ENCODE measurements at places on chromosomes 11 and 22.

- DNase-seq, result no peak
Measured at GRCh38 chr11:110152199-110152598, 59.0 kb downstream of the ZC3H12C start.

GRCh38 chr22:29275819-29276565, 7.9 kb downstream of the EWSR1 start:
- no peak for DNase-seq

GRCh38 chr11:79663017-79663416, 222.2 kb upstream of the TENM4 start:
- DNase-seq, result no peak

- DNase-seq, result no peak
Measured at GRCh38 chr11:100932474-100933100, 197.0 kb downstream of the PGR start.

- DNase-seq, result no peak
Measured at GRCh38 chr11:111397034-111397433, 18.0 kb upstream of the POU2AF1 start.

- DNase-seq, result no peak
Measured at GRCh38 chr11:63532799-63533475, 3.7 kb upstream of the PLAAT4 start.

DNA sequence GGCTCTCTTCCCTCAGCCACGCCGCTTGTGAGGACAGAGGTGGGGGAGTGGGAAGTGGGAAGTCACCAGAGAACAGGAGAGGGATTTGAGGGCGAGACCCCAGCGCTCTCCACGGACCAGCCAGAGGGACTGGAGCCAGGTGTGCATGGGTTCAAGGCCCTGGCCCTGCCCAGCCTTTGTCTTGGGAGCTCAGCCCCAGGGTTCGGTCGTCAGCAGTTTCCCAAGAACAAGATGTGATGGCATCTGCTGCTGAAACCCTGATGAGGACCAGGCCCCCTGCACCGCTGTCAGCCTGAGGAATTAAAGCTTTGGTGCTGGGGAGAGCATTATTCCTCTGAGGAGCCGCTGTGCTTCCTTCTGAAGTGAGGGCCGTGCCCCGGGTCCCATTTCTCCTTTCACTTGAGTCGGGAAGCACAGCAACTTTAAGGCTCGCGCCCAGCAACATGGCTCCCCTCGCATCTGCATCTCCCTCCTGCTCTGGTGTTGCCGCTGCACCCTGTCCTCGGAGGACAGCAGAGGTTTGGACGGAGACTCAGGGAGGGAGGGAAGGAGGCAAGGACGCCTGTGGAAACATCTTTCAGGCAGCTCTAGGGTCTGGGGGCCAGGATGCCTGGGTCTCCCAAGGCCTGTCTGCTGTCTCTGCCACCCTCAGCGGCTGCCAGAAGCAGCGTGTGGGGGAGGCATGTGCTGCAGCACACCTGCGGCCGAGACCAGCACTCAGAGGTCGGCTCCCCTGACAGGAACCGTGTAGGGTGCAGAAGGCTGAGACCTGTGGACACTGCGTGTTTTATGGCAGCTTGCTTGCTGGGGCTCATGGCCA, 3.8 kb downstream of the IFITM5 start:
- DNase-seq, result peak; percentile 10

GRCh38 chr22:46012182-46012880, 35.4 kb upstream of the WNT7B start:
- no peak for DNase-seq

GRCh38 chr11:120117991-120118390, 19.9 kb downstream of the TRIM29 start:
- DNase-seq, result no peak

DNA sequence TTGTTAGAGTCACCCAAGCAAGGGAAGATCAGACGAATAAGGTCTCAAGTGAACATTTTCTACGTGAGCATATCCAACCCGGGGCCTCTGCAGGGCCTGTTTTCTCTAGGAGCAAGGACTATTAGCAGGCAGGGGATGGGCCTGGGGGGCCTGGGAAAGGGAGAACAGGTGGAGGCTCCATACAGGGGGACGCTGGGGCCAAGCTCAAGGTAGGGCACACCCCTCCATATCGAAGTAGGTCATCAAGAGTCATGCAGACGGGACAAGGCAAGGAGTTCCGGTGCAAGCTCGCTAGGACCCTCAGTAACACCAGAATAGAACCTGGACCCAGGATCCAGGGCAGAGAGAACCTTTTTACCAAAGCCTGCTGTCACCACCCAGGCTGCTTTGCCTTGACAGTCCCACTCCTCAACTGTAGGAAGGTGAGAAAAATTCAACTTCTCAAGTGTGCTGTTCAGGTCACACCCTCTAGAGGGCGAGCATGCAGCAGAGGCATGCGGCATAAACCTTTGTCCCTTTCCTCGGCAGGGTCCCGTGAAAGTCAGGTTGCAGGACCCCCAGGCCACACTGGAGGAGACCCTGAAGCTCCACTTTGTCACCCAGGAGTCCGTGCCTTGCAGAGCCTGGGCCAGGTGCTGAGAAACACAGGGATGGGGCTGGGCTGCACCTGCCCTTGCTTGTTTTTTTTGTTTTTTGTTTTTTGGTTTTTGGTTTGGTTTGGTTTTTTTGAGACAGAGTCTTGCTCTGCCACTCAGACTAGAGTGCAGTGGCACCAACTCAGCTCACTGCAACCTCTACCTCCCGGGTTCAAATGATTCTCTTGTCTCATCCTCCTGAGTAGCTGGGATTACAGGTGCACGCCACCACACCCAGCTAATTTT, 8.6 kb upstream of the APOBEC3B start:
- DNase-seq, result peak; percentile 51

- DNase-seq, result no peak
Measured at GRCh38 chr22:29352778-29353177, 35.6 kb downstream of the AP1B1 start.

DNA sequence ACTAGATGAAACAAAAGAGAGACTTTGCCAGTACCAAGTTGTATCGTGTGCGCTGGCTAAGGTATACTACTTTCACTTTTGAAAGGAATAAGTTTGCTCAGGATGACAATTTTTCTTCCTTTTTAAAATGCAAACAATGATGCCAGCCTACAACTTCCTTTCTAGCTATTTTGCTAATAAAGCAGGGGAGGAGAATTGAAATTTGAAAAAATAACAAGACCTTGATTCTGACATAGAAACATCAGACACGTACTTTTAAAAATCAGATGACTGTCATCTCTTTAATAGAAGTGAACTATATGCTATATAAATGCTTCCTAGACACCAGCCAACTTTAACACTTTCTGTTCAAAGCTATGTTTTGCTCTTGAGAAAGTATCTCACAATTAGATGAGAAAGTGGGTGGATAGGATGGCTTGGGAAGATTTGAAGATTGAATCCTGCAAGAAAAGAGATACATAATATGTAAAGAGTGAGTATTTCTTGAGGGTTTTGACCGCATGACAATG, 41.7 kb upstream of the BLID start:
- no peak for DNase-seq

GRCh38 chr11:12185106-12185690, 74.8 kb downstream of the MICAL2 start:
- no peak for DNase-seq

DNA sequence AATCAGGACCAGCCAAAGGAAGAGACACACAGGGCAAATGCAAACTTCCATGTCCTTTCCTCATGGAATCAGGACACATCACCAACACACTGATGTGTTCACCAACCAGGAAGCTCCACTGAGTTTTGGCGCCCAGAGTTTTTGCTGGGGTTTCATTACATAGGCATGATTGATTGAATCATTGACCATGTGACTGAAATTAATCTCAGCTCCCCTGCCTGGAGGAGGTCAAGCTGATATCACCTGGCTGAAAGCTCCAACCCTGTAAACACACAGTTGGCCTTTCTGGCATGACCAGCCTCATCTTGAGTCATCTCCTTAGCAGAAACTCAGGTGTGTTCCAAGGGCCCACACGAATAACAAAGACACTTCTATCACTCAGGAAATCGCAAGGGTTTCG, 133.2 kb downstream of the TRIM29 start:
- DNase-seq, result no peak

DNA sequence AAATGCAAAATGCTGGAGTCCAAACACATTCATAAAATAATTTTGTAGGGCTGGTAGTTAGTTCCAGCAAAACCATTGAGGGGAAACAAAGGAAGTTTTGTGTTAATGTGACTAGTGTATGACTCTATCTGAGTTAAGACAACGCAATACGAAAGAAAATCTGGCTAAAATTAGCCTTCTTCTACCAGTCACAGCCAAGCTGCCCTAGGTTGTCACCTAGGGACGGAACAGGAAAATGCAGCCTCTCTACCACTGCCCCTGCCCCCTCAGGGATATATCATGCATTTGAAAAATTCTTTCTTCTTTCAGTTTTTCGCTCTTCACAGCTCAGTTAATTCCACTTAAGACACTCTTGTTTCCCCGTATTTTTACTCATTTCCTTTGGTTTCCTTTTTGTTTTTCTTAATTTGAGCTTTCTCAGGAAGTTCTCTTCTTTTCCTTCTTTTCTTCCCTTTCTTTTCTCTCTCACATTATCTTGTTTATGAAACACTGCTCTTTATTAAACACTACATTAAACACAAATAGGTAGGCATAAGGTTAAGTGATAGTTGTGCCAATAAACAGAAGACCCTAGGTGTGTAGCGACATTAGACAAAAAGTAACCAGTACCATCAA, 30.6 kb downstream of the KIRREL3 start:
- no peak for DNase-seq

DNA sequence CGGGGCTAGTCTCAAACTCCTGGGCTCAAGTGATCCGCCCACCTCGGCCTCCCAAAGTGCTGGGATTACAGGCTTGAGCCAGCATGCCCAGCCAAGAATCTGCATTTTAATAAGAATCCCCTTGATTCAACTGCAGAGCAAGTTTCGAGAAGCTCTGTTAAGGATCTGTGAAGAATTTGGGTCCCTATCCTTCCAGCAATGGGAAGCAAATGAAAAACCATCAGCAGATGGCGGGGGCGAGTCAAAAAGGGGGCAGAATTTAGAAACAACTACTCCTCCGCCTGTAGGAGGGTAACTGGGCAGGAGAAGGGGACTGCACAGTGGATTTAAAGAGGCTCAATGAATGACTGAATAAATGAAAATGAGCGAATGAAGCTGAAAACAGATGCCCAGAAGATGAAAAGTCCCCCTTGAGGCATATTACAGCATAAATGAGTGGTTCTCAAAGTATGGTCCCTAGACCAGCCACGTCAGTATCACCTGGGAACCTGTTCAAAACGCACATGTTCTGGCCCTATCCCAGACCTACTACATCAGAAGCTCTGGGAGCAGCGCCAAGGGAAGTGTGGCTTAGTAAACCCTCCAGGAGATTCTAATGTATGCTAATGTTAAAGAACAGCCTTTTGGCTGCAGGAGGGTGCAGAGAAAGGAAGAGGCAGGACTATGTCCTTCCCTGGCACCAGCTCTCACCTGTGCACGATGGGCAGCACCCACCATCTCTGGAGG, 15.0 kb downstream of the VWCE start:
- no peak for DNase-seq

- DNase-seq, result no peak
Measured at GRCh38 chr22:42893371-42894150, 36.5 kb upstream of the ARFGAP3 start.

GRCh38 chr22:26553056-26553752, 36.7 kb downstream of the TPST2 start:
- DNase-seq, result no peak

DNA sequence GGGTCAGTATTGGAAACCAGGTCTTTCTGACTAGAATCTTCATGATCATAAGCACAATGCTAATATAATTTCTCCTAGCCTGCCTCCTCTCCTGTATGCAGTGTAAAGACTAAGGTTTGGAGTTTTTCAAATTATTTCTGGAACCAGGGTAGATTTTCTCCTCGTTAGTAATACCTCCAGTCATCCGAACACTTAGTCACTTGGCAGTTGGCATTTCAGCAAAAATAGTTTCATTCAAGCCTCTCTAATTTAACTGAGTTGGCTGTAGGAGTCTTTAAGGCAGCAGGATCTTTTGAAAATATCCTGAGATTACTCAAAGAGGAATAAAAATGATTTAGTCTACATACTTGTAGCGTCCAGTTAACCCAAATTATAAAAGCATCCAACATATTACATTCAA, 6.3 kb downstream of the TYR start:
- DNase-seq, result no peak

DNA sequence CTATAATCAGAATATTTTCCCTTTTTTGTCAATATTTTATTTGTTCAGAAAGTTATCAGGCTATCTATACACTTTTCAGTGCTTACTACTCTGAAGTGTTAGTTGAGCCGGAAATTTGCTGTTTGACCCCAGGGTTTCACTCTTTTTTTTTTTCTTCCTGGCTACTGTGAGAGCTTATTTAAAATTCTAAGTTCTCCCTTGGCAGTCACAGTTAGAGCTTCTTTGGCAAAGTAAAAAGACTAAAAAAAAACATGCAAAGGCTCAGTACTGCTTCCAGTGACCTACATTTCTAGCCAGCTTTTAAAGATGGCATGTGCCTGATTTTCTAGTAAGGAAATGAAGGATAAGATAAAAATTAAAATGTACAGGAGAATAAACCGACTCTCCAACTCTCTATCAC, 48.4 kb downstream of the ELP4 start:
- no peak for DNase-seq

All from activated naive CD4-positive, alpha-beta T cell treated with anti-CD3 and anti-CD28 coated beads, Interleukin-2, amount 50 U/mL, for 16 hours (primary cell).